Neural progenitor cell (in vitro differentiated cells): ENCODE measurements at places on chromosomes 2 and 18.

GRCh38 chr2:232831496-232831895, 38.6 kb upstream of the SNORC start:
- no peak for DNase-seq

GRCh38 chr2:72361042-72361441, 213.4 kb upstream of the CYP26B1 start:
- no peak for DNase-seq

- DNase-seq = peak; percentile 61
These were observed 723.2 kb downstream of the DPP10 start for GRCh38 chr2:115165529-115166109.

DNA sequence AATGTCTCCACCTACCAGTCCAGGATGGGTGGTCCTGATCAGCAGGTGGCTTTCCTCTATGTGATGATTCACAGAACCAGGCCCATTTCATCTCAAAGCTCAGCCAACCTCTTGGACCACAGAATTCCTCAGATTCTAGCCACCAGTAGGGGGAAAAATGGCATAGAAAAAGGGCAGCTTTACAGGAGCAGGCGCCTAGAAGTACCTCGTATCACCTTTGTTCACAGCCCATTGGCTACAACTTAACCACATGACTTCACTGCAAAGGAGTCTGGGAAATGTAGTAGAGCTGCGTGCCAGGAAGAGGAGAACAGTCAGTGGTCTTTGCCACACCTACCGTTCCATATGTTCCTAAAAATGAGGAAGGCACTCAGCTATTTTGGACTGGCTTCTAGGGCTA, 62.8 kb upstream of the DTNA start:
- DNase-seq = peak; percentile 19

DNA sequence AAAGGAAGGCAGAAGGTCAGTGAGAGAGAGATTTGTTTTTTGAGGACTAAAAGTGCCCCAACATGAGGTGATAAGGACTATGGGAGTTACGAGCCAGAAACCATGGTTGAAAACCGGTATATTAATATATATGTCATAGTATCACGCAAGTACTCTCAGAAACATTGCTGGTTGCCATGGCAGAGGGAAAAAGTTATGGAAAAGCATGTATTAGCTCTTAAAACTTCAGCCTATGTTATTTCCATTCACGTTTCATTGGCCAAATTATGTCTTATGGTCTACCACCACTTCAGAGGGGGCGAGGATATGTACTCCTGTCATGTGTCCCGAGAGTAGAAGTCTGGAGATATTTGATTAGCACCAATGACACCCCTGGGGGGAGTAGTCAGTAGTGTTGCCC, 125.9 kb downstream of the LTBP1 start:
- DNase-seq = no peak

DNA sequence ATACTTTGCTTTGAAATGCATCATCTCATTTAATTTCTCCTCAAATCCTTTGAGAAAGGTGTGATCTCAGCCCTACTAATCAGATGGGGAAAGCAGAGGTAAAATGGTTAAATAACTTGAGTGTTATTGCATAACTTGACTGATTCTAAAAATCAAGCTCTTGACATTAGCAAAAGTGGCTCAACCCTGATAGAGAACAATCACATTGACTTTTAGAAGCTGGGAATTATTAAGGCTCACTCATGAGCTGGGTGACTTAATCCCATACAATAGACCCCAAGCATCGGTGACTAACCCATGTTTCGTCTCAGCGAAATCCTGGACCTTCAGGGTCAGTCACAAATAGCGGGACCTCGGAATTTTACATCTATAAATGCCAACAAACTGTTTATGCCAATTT, 378.9 kb downstream of the NBAS start:
- DNase-seq = no peak

GRCh38 chr2:222915092-222915957, 54.5 kb downstream of the ACSL3 start:
- no peak for DNase-seq
